ENCODE measurements at places on chromosomes 3 and 15.

- DNase-seq, result no peak
Observed at GRCh38 chr3:97817965-97818364, 3.8 kb upstream of the CRYBG3 start.

- DNase-seq, result no peak
Observed at GRCh38 chr3:9712415-9712814, 8.8 kb downstream of the CPNE9 start.

DNA sequence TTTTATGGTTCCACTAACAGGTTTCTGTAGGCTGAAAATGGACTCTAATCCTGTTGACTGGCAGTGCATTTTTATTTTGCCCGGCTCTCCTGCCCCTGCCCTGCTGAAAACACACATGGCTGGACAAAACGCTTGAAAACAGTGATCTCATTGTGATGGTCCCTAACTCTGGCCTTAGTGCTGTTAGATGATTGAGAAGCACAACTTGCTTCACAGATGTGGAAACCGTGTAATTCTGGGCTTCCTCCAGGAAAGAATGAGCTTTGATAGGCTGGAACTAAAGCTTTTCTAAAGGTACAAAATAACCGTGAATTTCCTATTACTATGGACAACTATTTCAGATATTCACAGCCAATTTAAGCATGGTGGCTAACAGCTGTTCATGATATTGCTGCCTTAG is 121.4 kb downstream of the VGLL3 start:
- DNase-seq, result no peak

- no peak for DNase-seq
Observed at GRCh38 chr3:136929977-136930670, 27.7 kb upstream of the IL20RB start.

DNA sequence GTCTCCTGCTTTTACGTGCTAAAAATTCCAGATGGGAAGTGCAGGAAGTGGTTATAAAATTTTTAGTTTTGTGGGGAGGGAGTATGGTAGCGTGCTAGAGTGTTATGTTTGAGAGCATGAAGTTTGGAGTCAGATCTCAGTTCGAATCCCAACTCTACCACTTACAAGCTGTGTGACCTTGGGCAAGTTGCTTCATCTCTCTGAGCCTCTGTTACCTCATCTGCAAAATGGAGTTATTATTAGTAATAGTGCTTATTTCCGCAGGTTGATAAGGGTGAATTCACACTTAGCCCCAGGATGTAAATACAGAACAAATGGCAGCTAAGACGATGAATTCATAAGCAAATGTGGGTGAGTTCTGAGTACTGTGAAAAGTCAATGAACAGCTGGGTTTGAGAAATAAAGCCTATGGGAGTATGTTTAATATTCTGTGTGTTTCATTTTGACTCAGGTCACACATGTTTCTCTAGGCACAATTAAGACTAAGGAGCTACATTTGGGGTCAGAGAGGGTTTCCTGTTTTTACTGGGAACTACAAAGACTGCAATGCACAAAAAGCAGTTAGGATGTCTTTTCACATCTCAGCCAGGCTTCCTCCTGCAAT is 73.1 kb upstream of the FEZF2 start:
- no peak for DNase-seq

Measured in stimulated activated CD4-positive, alpha-beta T cell treated with anti-CD3 and anti-CD28 coated beads, Interleukin-4, amount 100 ng/mL, for 4 hours (primary cell).